ENCODE measurements at places on chromosomes 16 and 17.

DNA sequence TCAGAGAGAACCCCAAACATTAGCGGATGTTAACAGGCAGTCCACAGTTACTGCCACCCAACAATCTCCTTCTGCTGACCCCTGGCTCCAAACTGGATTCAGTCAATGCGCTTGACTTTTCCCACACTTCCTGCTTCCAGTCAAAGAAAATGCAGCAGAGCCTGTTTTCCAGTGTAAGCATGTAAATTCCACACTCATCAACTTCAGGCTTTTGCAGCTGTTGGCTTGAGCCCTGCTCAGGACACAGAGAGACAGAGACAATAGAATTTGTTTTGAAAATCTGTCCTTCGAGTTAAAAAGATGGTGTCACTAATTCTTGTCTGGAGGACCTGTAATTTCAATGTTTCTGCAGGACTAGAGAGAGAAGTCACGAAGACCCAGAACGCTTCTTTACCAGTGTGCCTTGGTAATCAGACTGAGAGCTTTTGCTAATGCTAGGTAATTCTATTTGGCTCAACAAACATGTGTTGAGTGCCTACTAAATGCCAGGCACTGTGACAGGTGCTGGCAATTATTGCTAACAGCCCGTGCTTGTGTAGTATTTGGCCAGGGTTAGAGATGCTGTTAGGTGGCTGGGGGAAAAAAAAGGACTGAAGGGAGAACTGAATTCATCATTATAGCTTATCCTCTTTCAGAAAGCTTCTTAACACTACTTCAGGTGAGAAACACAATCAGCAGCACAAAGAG is 32.5 kb downstream of the HOXB1 start:
- no peak for DNase-seq

GRCh38 chr17:81064678-81065475 is 29.9 kb downstream of the BAIAP2 start:
- peak; percentile 75 for DNase-seq

DNA sequence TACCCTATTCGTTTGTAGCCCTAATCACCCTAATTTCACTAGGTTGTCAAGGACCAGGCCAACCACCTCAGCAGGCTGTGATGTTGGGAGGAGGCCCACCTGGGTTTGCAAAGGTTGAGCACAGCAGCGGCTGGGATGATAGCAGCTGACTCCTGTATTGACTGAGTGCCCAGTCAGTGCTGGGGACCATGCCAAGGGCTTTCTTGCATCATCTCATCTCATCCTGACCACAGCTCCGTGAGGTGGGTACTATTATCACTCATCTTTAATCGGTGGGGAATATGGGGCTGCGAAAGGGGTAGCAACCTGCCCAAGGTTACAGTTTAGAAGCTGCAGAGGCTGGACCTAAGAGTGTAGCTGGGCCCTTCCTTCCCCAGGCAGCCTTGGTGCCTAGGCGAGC is 11.7 kb downstream of the ATPAF2 start:
- DNase-seq, result no peak

GRCh38 chr17:49618028-49618611 is 42.4 kb downstream of the NXPH3 start:
- DNase-seq, result peak; percentile 37
